ENCODE measurements at places on chromosomes 1 and 21.

DNA sequence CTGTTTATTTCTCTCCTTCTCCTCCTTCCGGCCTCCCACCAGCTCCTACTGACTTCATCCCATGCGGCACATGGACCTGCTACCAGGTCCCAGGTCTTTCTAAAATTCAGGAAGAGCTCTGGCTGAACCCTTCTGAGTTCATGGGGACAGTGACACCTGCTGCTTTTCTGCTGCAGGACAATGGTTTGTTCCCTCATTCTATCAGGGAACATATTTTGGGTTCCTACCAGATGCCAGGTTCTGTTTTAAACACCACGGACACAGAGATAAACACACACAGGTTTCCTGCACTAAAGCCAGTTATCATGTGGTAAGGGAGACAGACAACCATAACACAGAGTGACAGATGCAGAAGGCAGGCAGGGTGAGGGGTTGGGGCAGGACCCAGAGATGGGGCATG, 114.0 kb upstream of the RAB4A start:
- no peak for DNase-seq

DNA sequence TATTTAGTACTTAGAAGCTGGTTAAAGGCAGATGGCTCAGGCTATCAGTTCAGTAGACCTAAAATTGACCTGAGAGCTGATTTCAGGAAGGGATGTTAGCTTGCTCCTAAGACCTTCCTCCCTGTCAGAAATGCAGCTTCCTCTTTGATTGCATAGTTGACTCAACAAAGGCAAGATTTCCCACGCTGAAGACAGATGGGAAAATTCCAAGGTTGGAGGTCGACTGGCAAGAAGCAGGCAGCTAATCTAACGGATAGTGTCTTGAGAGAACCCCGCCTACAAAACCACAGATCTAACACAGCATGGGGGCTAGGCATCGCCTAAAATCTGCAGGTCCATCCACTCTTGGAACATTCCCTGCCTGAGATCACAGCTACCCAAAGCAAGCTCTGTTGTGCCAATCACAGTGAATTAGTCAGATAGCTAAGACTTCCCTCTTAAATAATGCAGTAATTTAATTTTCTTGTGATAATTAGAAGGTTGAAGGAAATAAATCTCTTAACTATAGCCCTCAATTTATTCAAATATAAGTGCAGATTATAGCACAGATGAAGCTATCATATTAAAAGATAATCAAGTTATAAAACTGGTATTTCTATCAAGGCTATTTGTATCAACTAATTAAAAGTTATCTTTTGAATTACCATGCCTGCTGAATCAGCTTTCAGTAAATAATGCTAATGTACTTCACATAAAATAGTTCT, 357.8 kb upstream of the SGIP1 start:
- DNase-seq = no peak

- no peak for DNase-seq
These were observed 7.1 kb downstream of the HPCA start for GRCh38 chr1:32893198-32894018.

GRCh38 chr1:155910621-155911121, 478 bp downstream of the RIT1 start:
- DNase-seq = no peak

GRCh38 chr1:25651824-25652741, 35.5 kb downstream of the MAN1C1 start:
- DNase-seq = no peak

- no peak for DNase-seq
These were observed 42.8 kb downstream of the SORT1 start for GRCh38 chr1:109354929-109355328.

GRCh38 chr1:74715806-74716205, 17.0 kb downstream of the CRYZ start:
- DNase-seq = no peak

GRCh38 chr1:43925846-43926245, 7.8 kb upstream of the ARTN start:
- no peak for DNase-seq

DNA sequence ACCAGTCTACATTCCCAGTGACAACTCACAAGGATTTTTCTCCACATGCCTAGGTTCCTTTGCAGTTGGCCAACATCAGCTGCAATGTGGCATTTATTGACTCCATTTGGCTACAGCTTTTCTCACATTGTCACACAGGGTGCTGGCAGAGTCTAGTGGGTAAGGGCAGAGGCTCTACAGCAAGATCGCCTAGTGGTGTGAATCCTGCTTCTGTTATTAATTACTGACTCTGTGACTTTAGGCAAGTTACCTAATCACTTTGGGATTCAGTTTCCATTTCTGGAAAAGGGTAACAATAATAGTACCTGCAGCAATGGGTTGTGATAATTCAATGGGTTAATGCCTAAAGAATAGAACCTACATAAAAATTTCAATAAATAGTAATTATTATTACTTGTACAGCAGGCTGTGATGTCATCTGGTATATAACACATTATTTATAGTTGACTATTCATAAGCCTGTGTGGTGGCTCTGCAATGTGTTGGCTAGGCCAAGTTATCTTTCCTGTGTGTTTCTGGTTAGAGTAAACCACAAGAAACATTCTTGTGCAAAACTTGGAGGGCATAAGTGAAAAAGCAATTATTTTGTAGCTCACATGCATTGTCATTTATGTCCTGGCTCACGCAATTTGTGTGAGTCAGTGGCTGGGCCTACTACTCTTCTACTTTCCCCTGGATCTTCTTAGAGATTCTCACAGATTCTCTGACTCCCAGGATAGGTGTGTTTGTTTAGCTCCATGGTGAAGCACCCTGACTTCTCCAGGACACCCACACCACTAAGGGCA, 59.5 kb downstream of the PTGS2 start:
- no peak for DNase-seq

- DNase-seq = no peak
These were observed 560.1 kb downstream of the OMA1 start for GRCh38 chr1:57986432-57986831.

DNA sequence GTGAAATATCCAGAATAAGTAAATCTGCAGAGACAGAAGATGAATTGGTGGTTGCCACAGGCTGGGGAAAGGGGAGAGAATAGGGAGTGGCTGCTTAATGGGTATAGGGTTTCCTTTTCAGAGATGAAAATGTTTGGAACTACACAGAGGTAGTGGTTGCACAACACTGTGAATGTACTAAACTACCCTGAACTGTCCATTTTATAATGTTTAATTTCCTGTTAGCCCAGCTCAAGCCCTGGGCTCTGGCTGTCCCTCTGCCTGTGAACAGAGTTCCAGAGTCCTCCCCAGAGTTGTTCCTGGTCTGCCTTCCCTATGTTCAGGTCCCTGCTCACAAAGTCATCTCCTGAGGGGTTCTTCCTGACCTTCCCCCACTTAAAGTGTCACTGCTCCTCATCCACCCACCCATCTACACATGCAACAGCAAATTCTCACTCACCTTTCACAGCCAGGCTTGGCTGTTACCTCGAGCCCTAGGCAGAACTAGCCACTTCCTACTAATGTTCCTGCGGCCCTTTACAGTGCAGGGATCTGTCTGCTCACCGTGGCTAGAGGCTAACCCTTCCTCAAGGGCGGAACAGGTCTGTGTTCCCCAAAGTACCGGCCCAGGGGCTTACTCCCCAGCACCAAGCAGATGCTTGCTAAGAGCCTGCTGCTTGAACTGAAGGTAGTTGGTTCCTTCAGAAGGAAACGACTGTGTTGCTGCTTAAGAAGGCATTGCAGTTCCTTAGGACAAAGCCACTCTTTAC, 22.4 kb downstream of the DHCR24 start:
- DNase-seq = no peak

GRCh38 chr1:8497210-8497819, 179.4 kb downstream of the SLC45A1 start:
- DNase-seq = no peak

- no peak for DNase-seq
These were observed 32.8 kb downstream of the PCNT start for GRCh38 chr21:46356494-46357334.

- DNase-seq = peak; percentile 59
These were observed 46.3 kb downstream of the UMODL1 start for GRCh38 chr21:42117229-42117966.

GRCh38 chr1:237779356-237779755, 111.4 kb downstream of the ZP4 start:
- DNase-seq = no peak

DNA sequence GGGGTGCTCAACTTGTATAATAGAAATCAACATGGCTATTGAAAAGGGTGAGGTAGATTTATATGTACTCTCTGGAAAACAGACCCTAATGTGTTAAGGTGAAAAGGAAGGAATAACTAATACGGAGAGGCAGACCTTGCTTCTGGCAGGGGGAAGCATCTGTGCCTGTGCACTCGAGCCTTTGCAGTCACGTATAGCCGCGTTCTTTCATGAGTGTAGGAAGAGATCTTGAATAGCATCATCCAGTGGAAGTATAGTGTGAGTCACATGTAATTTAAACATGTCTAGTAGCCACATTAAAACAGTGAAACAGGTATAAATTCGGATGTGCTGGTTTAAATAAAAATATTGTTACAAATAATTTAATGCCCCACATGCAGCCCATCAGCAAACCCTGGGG, 3.0 kb downstream of the A3GALT2 start:
- DNase-seq = no peak

DNA sequence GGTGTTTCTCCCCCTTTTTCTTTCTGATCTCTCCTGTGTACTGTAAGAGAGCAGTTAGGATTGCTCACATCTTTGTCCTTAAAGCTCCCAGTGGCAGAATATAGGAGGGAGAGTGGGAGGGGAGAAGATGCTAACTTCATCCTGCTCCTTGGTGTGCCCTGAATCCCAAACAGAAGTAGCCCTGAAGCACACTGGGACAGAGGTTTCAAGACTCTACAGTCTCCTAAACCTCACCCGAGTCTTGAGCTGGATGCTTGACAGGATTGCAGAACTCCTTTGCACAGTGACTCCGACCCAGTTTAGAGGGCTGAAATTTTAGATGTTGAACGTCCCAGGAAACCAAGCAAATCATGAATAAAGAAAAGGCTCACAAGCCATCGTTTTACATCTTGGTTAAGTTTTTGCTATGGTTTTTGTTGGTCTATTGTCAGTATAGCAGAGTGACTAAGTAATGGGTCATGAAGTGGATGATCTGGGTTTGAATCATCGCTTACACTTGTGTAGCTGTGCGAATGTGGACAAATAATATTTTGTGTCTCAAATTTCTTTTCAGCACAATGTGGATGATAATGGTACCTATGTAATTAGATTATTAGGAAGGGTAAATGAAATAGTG, 37.5 kb downstream of the XCL2 start:
- DNase-seq = no peak

DNA sequence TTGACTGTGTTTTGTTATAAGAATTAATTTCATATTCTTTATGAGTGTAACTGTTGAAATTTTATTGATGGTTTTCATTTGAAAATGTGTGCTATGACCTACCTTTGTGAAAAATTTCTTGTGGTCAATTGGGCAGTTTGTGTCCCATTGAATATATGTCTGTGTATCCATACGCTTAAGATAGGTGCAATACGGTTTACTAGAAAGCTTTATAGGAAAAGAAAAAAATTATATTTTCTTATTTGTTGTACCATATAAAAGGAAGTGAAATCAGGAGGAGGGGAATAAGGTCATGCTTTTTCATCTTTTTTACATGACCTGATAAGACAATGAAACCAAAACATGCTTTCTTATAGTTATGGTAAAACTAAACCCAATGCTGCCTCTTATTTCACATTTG, 807.7 kb downstream of the USP25 start:
- DNase-seq = no peak

DNA sequence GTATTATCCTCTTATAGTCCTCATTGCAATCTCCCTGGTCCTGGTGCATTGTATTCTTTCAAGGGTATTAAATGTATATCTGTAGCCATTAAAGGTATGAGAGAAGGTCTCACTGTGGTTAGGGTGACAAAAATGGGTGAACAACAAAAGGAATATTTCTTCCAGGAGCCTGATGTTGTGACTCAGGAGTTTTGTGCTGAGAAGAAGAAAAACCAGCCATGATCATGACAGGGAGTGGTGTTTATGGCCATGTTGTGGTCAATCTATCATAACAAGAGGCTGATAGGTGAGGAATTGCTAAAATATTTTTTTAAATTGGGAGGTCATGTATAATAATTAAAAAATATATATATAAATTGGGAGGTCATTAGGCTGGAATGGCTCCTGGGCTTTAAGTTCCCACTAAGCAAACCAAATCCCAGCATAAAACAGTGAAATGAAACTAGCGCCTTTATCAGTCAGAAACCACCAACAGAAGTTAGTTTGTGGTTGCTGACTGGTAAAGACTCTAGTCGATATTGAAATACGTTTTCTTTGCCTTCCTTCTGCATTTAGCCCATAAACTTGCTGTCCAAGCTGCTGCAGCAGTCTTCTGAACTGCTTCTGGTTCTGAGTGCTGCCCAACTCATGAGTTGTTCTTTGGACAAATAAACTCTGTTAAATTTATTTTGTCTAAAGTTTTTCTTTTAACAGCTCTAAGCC, 60.3 kb downstream of the TBX19 start:
- DNase-seq = no peak

DNA sequence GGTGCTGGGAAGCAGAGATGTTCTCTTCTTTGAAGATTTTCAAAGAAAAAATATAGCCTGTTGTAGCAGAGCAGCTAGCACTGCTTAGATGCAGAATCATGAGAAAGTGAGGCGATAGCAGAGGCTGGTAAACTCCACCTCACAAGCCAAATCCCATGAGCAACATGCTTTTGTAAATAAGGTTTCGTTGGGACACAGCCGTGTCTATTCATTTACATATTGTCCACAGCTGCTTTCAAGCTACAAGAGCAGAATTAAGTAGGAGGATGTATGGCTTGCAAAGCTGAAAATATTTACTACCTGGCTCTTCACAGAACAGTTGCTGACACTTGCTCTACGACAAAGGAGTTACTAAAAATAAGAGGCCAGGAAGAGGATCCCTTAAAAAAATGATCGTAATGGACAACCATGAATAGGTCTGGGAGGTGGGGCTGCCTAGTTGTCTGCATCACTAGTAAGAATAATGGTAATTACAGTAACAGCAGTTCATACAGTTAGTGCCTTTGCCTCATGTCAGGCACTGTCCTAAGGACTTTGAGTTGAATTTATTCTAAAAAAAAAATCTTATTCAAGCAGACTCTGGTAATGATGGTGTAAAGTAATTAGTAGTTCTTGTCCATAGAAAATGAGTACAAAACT, 622.0 kb downstream of the KIF26B start:
- DNase-seq = no peak

GRCh38 chr1:246292571-246292970, 214.5 kb downstream of the SMYD3 start:
- DNase-seq = no peak

DNA sequence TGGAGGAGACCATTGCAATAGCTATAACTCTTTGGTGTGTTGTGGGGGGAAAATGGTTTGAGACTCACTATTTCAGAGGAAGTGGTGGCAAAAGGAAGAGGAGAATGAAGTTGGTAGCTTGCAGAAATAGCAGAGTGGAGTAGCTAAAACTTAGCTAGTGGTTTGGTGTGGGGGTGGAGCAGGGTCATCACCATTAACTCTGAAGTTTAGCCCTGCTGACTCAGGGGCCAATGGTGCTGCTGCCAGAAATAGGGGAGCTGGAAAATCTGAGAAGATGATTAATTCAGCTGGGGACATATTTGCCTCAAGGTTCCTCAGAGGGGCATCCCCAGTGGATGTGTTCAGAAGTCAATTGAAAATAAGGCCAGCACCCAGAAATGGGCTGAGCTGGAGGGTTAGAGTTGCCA, 65.4 kb downstream of the RUNX1 start:
- DNase-seq = no peak

All from stimulated activated CD8-positive, alpha-beta memory T cell treated with anti-CD3 and anti-CD28 coated beads, Interleukin-15, amount 100 ng/mL, for 24 hours (primary cell).